Epithelial cell of alveolus of lung (primary cell): ENCODE measurements at places on chromosomes 7 and 10. TPM values are rescaled to one million over a fixed set of nuclear protein-coding genes. Genes with fewer than 3 reads are reported as not detected.

The MMP21 gene
- 0.08 TPM in 1 of 2 replicates, not detected in the other for total RNA-seq

The LRRC18 gene
- total RNA-seq = not detected in 2 replicates

The SFTPA1 gene
- total RNA-seq = not detected in 2 replicates

The KCP gene
- total RNA-seq = not detected in 2 replicates

The CLDN4 gene
- total RNA-seq = 3.2 and 5.2 TPM in 2 replicates

The LDB3 gene
- 0.96 TPM in 1 of 2 replicates, not detected in the other for total RNA-seq

The GRM3 gene
- not detected in 2 replicates for total RNA-seq

The AGBL3 gene
- 0.52 and 0.64 TPM in 2 replicates for total RNA-seq

The LRIT1 gene
- total RNA-seq = not detected in 2 replicates

The HTR5A gene
- not detected in 2 replicates for total RNA-seq

The STN1 gene
- 27.7 and 29.6 TPM in 2 replicates for total RNA-seq

The MBL2 gene
- not detected in 2 replicates for total RNA-seq
